NCI-H2081 treated with DMSO at 0.1 percent for 48 hours (cell line): ENCODE measurements at places on chromosomes 13 and 19.

GRCh38 chr13:29975283-29975682, 124.9 kb upstream of the UBL3 start:
- DNase-seq: no peak

DNA sequence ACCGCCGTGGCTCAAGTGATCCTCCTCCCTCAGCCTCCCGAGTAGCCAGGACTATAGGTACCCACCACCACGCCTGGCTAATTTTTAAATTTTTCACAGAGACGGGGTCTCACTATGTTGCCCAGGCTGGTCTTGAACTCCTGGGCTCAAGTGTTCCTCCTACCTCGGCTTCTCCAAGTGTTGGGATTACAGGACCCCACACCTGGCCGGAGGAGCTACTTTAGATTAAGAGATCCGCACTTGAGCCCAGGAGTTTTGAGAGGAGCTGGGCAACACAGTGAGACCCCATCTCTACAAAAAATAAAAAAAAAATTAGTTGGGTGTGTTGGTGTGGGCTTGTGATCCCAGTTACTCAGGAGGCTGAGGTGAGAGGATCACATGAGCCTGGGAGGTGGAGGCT, 9.0 kb upstream of the ZNF460 start:
- no peak for DNase-seq

DNA sequence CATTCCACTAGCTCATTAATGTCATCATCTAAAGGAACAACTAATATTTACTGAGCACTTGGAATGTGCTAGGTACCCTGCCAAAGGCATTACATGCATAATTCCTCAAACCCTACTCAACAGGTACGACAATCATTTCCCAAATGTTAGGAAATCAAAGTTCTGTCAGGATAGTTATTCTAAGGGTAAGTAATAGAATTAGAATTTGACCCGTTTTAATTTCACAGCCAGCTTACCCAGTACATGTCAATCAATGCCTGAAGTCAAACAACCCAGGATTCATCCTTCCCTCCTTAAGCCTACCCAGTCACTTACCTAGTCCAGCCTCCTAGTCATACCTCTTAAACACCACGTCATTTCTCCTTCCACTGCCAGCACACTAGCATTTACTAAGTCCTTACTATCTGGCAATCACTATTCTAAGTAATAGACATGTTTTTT, 2.4 kb downstream of the LNX2 start:
- DNase-seq: no peak

- no peak for DNase-seq
Observed at GRCh38 chr13:69975496-69975895, 132.1 kb upstream of the ATXN8OS start.

GRCh38 chr19:3375221-3376090, 9.1 kb downstream of the NFIC start:
- DNase-seq: no peak

DNA sequence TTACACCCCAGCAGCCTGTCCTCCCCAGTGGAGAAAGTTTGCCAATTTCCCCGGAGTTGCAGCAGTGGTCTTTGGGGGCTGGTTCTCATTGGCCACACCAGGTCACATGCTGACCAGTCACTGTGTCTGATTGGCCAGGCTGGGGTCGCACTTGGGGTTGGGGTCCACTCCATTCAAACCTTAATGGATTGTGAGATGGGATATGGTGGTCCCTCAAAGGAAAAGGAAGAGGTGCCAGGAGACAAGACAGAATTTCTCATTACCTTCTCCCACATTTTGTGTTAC, 3.4 kb downstream of the PPM1N start:
- no peak for DNase-seq

DNA sequence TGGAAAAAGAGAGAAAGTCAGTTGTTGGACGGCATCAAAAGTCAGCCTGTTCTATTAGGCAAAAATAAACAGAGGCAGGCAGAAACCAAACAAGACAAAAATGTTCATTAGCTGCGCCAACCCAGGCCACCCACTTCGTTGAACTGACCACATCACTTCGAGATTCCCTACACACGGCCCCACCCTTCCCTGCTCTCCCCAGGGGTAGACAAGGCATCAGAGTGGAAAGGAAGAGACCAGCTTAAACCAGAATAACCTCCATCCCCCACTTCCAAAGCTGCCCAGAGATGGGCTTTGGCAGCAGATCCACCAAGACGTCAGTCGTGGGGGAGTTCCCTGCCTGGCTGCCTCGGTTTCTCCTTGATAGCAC, 204.6 kb upstream of the TSHZ3 start:
- no peak for DNase-seq

DNA sequence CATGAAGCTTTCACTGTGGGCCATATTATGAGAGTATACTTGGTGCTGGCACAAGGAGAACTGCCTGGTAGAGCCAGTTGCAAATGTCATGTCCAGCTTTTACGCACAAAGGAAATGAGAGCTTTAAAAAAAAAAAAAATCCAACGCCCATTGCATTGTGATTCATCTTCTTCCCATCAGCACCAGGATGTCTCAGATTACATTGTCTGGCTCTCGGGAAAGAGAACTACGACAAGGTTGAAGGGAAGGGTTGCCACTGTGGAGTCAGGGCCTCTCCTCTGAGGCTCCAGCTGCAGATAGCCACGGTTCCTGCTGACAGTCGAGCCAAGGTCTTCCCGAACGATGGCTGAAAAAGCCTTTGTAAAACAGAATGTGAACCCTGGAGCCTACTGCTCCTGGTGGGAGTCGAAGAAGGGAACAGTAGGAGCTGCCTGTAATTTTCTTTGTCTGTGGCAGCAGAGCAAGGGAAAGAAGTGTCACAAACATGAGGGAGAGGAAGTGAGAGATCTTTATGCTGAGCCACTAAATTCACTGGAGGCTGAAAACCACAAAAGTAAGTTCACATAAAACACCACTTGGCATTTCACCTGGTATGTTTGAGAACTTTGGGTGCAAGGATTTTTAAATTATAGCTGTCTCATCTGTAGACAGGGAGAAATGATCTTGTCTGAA, 704.7 kb downstream of the DIAPH3 start:
- no peak for DNase-seq

GRCh38 chr19:12784394-12784870, 6.9 kb upstream of the JUNB start:
- DNase-seq: no peak
